ENCODE measurements at places on chromosomes 4 and X.

GRCh38 chr4:83320548-83320947 lies 14.1 kb downstream of the HPSE start:
- DNase-seq: no peak

- DNase-seq: no peak
Observed at GRCh38 chr4:181909368-181909767, 333.8 kb upstream of the TENM3 start.

- no peak for DNase-seq
Observed at GRCh38 chrX:67563469-67564448, 19.9 kb downstream of the AR start.

DNA sequence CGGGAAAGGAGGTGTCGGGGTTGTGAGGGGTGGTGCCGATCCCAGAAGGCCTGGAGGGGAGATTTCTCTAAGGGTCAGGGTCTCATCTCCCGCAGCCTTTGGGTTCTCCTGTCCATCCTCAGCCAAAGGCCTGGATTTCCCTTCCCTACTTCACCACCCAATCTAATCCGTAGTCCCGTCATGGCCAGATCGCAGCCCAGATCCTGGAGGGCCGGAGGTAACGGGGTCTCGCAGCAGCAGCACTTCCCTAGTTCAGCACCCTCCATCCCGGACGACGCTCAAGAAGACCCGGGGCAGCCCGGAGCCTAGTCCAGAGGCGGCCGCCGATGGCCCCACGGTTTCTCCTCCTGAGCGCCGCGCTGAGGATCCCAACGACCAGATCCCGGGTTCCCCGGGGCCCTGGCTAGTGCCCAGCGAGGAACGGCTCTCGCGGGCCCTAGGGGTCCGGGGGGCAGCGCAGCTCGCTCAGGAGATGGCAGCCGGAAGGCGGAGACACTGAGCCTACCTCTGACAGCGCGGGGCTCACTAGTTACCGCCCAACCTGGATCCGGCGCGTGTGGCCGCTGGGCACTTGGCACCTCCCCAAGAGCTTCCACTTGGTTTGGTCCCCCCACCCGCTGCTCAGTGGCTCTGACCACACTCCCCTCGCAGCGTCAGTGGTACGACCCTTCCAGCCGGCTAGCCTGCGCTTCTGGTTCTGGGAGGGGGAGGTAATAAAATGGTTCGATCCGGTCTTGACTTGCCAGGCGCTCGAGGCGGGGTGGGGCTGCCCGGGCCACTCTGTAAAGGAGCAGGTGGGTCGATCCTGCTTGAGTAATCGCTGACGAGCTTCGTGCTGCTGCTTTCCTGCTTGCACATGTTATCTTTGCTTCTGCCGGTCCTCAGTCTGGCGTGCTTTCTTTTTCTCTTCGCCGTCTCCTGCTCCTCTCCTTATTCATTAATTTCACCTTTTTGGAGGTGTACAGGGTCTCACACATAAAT lies 3.6 kb downstream of the MAGIX start:
- peak; percentile 54 for DNase-seq

- DNase-seq: no peak
Observed at GRCh38 chr4:127748957-127749356, 18.8 kb downstream of the SLC25A31 start.

- DNase-seq: peak; percentile 16
Observed at GRCh38 chr4:173169428-173170181, 994 bp downstream of the GALNT7 start.

GRCh38 chrX:132853040-132853439 lies 105.4 kb downstream of the HS6ST2 start:
- no peak for DNase-seq

- DNase-seq: no peak
Observed at GRCh38 chr4:183370786-183371185, 48.6 kb upstream of the CLDN24 start.

DNA sequence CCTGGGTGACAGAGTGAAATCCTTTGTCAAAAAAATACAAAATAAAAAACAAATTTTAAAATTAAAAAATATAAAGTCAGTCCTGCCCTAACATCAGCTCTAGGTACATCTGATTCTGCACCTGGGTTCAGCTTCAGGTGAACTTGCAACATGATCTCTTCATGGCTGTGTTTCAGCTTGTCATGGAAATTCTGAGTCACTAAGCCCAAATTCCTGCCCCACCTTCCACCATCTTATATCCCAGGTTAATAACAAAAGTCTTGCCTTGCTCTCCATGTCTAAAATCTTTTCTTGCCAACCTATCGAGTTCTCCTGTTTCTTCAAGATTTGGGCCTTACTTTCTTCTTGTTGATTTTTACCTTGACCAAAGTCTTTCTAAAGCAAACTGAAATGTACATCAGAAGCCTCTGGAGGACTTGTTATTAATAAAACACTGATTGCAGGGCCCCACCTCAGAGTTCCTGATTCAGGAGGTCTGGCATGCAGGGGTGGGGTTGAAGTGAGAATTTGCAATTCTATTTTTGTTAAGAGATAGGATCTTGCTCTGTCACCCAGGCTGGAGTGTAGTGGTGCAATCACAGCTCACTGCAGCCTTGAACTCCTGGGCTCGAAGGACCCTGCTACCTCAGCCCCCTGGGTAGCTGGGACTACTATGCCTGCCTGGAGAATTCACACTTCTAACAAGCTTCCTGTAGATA lies 125.8 kb upstream of the VCX3A start:
- no peak for DNase-seq

GRCh38 chr4:8662776-8663175 lies 70.2 kb downstream of the CPZ start:
- no peak for DNase-seq

DNA sequence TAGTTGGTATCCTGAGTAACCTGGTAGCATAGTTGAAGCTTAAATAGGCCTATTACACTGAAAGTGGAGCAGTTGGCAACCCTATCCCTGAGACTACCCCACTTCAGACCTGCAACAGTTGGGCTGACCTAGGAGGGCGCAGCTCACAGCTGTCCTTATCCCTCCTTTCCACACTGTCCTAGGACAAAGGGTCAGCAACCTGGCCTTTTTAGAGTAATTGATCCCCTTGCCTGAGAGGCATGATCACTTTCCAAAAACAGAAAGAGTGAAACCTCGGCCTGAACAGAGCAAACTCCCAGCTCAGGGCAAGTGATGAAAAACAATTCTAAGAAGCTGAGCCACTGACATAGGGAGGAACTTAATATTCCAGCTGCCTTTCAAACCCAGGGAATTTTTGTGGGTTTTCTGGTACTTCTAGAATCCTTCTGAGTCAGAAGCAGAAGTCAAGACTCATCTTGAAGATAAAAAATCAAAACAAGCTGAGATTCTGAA lies 94.9 kb upstream of the MYOZ2 start:
- no peak for DNase-seq

DNA sequence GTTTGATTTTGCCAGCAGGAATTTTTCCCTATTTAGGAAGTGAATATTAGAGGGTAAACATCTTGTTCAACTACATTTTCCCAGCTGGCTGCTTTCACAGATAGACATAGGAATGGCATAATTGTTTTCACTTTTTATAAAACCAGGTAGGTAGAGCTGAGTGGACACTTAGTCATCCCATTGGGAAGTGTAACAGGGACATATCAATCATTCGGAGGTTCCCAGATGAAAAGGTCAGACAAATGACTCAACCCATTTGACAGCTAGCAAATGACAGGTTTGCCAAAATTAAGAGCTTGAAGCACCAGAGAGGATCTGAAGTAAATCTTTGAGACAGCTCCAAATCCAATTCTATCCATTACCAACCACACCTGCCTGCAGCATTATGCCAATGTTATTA lies 205.3 kb downstream of the SLC39A8 start:
- no peak for DNase-seq

DNA sequence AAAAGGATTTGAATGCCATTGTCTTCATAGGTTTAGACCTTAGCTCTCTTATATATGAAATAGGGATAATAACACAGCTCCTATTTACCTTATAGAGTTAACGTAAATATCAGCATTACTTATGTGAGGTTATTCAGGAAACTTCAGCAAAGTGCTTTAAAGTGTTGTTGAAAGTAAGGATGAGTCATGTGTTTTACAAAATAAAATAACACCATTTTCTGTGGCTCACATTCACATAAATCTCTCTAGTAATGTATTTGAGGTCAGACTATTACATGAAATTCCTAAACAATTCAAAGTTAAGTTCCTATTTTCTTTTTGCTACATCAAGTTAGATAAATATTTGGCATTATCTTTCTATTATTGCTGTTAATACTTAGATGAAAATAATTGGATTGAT lies 2.9 kb downstream of the GNRHR start:
- no peak for DNase-seq

GRCh38 chr4:1171311-1172227 lies 814 bp downstream of the SPON2 start:
- DNase-seq: peak; percentile 34

DNA sequence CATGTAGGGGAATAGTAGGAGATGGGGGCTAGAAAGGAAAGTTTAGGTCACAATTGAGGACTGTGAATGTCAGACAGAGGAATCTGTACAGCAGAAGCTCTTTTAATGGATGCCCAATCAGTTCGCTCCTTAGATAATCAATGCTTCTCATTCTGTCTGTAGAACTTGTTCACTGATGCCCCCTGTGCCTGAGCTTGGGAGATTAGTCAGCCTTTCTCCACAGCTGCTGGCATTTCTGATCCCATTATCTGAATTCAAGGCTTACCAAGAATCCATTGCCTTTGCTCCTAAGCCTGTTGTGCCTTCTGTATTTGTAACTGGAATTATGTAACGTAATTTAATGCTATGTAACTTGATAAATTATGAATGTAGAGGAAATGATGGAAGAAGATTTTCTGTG lies 53.2 kb upstream of the BBS12 start:
- DNase-seq: no peak

- DNase-seq: no peak
Observed at GRCh38 chrX:113849408-113849807, 734.5 kb upstream of the HTR2C start.

DNA sequence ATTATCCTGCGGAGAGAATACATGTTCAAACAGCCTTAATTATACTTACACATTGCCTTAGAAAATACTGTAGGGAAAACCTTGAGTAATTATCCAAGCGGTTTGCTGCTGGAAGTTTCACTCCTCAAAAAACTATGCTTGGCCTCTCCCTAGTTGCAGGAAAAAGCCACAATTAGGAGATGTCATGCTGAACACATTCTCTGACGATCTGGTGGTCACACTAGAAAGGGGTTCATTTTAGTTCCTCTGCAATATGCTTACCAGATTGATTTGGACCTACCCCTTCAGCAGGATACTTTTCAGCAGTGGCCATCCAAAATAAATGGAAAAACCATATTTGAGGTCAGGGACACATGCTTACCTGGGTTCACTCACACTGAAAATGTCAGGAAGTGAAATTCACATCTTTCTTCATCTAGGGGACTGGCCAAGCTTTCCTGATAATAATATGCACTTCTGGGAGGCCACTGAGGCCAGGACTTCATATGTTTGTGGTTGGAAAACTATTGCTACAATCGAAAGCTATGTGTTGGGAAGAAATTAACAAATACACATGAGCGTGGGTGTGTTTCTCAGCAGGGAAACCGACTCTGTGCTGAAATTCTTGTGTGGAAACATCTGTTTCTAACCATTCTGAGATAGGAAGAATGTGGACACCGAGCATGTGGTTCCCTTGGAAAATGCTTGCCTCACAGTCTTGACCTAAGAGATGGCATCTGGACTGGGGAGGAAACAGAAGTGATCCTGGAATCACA lies 68.8 kb downstream of the ATXN3L start:
- no peak for DNase-seq

DNA sequence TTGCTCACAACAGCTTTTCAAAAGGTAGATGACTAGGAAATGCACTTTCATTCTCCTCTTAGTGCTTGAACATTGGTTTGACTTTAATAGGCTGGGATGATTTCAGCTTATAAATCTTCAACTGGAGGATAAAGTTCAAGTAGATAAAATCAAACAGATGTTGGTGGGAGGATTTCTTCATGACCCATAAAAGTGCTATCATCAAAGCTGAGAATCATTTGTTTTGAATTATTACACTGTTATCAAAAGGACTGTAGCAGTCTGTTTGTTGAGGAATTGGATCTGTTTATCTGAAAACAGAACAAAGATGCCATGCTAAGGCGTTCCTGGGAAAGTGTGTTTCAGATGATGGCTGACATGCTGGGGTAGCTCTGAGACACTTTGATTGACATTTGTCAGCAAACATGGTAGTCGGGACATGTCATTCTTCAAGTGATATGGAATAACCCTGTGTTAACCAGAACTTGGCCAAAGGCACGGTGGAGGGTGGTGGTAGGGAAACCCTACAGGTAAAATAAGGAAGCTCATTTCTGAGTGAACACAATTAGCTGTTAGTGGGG lies 304.0 kb upstream of the PITX2 start:
- DNase-seq: no peak

GRCh38 chr4:98861100-98861884 lies 67.6 kb downstream of the EIF4E start:
- DNase-seq: no peak

- no peak for DNase-seq
Observed at GRCh38 chrX:11619441-11619840, 46.3 kb downstream of the ARHGAP6 start.

GRCh38 chrX:110509755-110510532 lies 151.3 kb downstream of the RTL9 start:
- no peak for DNase-seq

DNA sequence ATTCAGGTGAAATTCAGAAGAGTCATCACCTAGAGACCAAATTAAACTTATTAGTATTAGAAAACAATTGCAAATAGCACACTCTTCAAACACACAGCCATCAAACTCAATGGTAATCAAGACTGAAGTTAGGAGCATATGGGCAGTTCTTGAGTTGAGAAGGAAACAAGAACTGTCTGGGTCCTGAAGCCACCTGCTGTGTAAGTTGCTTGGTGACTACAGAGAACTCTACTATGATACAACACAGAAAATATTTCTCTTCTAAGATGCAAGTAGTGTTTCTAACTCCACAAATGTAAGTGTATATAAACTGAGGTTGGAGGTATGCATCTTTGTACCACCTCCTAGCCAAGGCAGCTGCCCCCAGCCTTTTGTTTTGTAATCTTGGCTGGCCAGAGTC lies 325 bp upstream of the PF4V1 start:
- DNase-seq: no peak

DNA sequence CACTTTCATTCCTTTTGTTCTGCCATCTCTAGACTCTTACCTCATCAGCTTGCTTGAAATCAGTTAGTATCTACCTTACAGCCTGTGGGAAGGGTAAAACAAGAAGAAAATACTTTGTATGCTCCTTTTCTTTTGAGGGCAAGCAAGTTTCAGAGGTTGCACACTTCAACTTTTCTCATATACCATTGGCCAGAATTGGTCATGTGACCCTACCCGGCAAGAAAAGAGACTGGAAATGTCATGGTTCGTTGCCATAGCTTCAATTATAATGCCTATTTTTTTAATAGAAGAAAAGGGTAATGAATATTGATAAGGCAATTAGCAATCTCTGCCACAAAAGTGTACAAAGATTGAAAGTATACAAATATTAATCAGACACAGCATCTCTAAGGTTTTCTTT lies 346.7 kb upstream of the TACR3 start:
- DNase-seq: no peak

DNA sequence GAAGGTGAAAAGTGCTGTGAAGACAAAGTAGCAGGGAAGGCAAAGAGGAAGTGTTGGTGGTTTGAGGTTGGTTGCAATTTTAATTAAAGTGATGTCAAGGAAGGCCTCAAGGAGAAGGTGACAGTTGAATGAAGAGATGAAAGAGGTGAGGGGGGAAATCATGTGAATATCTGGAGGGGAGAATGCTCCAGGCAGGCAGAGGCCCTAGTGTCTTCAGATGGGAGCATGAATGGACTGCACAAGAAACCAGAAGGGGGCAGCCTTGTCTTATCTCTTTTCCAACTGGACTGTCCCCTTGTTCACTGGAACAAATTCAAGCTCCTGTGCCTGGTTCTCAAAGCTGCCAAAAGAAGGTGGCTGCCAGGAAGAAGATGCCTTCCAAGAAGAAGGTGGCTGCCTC lies 68.4 kb downstream of the MAOB start:
- no peak for DNase-seq

GRCh38 chr4:183424109-183424744 lies 20.2 kb upstream of the CDKN2AIP start:
- DNase-seq: no peak
